ENCODE measurements at places on chromosomes 5 and 9.

DNA sequence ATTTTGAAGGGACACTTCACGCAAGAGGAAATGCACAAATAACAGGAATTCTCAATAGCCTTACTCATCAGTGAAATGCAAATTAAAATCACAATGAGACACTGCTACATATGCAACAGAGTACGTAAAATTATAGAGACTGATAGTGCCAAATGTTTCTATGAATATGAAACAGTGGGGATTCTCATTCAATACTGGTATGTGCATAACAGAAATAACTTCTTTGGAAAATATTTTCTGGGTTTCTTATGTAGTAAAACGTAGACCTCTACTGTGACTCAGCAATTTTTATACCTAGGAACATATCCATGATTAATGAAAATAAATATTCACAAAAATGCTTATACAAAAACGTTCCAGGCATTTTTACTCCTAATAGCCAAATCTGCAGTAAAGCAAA, 1625.2 kb downstream of the MAT2B start:
- no peak for DNase-seq

DNA sequence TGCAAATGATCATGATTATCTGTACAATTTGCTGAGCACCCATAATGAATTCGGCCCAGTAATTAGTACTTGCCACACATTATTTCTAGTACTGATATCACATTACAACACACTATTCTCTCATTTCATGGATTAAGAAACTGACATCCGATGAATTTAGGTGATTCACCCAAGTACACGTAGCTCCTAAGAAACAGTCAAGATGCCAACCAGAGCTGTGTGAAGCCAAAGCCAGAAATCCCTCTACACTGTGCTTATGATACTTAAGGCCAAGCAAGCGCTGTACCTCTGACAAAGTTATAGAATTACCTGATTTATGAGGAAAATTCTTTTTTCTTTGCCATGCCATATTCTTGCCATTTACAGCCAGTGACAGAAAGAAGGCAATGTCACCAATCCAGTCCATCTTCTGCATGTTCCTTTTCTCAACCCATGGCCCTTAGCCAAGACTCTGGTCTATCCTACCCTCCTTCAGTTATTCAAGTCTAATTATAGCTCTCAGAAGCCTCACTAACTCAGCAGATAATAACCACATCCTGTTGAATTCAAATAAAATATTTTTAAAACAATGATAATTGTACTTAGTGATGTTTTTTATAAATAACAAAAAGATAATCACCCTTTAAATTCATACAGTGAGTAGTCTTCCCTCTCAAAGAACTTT, 74.3 kb upstream of the PTGER4 start:
- DNase-seq, result no peak

GRCh38 chr5:22567983-22568382, 285.2 kb downstream of the CDH12 start:
- DNase-seq, result no peak

- no peak for DNase-seq
Measured at GRCh38 chr9:110880189-110880588, 158.1 kb downstream of the LPAR1 start.

DNA sequence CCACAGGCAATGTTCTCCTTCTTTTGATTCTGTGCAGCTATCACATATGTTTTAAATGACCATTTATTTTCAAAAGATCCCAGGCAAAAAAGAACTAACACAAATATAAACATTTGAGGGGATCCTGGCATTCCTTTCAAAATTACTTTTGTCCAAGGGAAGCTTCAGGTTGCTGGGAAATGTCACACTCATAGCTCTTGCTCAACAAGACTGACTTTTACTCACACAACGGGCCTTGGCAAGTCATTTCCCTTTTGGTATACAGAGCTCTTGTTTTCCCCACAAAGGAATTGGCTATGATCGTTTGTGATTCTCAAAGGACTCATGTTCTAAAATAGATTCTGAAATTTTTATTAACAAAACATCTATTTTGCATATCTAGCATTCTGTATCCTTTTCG, 4.5 kb upstream of the PALM2AKAP2 start:
- peak; percentile 20 for DNase-seq

- no peak for DNase-seq
Measured at GRCh38 chr5:45596320-45596719, 99.9 kb downstream of the HCN1 start.

GRCh38 chr5:116032094-116032517, at the start of gene ARL14EPL:
Gene ARL14EPL, plus strand, starts transcription at chr5:116032472. Its CDS starts 18,994 bp downstream, at chr5:116051466.
- peak; percentile 1 for DNase-seq

GRCh38 chr9:86069206-86069869, 30.0 kb downstream of the GOLM1 start:
- DNase-seq, result no peak

GRCh38 chr5:90956511-90957097, 398.0 kb downstream of the ADGRV1 start:
- no peak for DNase-seq

DNA sequence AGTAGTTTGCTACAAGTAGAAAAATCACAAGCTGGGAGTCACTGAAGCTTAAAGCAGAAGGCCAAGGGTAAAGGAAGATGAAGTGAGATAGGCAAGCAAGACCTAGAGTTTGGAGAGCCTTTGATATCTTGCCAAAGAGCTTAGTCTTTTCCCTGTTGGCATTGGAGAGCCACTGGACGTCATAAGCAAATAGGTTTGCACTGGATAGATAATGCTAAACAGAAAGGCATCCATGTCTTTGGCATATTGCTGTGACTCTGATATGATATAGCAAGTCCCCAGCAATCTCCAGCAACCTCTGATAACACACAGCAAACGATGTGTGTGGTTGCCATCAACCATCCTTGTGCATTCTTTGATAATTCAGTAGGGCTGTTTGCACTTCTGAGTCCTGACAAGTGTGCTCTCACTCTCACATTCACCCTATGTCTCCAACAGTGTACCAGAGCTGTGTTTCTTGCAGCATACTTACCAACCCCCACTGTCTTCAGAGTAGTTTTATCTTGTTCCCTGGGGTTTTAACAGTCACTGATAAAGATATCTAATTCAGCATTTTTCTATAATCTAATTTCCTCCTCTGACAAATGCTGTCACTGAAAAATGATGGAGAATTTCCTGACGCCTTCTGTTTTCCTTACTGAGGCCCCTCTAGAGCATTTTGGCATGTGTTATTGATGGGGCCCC, 16.9 kb upstream of the FREM1 start:
- DNase-seq, result no peak

GRCh38 chr9:87336407-87336806, 161.3 kb upstream of the DAPK1 start:
- DNase-seq, result no peak

GRCh38 chr9:126534431-126535186, 79.1 kb upstream of the LMX1B start:
- no peak for DNase-seq

DNA sequence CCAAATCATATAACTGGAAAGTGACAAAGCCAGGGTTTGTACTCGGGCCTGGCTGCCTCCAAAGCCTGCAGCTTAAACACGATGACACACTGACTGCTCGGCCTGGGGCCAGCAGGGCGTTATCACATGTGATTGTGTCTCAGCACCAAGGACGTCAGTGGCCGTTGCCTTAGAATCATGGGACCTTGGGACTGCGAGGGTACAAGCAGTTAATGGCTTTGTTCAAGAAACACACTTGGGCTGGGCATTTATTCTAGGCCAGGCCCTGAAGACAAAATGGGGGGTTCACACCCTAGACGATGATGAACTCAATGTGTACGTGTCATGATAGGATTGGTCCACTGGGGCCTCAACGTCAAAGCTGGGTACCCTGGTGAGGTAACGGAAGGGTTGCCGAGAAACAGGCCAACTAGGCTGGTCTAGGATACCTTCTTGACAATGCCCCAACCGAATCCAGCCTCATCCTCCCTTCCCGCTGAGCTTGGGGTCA, 13.0 kb downstream of the SH3PXD2B start:
- DNase-seq, result no peak

DNA sequence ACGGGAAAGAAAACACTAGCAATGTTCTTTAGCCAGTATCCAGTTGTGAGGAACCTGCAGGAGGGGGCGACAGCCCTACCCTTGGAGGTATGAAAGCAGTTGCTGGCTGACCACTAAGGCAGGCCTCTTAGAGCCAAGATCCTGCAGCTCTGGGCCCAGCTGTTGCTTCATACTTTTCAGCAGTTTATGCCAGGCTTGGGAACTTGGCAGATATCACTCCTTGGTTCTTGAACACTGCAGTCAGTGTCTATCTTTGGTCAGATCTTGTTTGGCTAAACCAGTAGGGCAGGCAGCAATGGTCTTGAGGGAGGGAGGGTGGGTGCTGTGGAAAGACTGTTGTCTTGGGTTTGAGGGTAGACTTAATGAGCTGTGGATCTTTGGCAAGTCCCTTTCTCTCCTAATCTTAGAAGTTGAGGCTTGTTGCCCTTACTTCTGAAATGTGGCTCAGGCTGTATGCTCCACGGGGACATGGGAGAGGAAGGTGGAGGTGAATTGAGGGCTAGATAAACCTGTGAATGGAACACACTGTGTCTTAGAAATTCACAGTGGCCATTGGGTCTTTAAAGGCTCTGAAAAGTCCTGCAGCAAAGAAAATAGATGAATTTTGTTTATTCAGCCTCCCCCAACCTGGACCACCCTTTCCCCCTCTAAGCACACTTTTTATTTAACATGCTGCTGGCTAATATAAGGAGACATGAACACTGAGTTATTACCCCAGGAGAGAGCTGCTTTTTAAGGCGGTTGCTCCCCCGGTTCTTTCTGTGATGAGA, 37.5 kb downstream of the ZNF618 start:
- no peak for DNase-seq

GRCh38 chr9:14451949-14452348, 138.0 kb upstream of the NFIB start:
- DNase-seq, result no peak

GRCh38 chr5:161562446-161562845, 15.9 kb upstream of the GABRB2 start:
- no peak for DNase-seq

- DNase-seq, result no peak
Measured at GRCh38 chr9:89496645-89497256, 1.2 kb downstream of the SEMA4D start.

GRCh38 chr5:91189480-91190313, 193.4 kb downstream of the ARRDC3 start:
- DNase-seq, result no peak

DNA sequence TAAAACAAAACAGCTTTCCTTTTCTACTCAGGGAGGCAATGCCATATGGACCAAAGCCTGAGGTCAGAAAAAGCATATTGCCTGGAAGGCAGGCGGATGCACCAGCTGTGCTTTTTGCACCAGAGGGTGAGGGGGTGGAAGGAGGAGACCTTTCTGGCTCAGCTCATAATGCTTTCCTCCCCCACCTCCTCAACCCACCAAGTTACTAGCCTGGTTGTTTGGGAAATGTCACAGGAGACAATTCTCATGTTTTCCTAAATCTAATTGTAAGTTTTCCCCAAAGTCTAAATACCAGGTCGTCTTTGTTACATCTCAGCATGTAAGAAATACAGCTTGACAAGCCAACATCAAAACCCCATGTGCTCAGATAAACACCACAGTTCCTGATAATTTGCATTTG, 72.6 kb upstream of the DMRTA1 start:
- DNase-seq, result no peak

DNA sequence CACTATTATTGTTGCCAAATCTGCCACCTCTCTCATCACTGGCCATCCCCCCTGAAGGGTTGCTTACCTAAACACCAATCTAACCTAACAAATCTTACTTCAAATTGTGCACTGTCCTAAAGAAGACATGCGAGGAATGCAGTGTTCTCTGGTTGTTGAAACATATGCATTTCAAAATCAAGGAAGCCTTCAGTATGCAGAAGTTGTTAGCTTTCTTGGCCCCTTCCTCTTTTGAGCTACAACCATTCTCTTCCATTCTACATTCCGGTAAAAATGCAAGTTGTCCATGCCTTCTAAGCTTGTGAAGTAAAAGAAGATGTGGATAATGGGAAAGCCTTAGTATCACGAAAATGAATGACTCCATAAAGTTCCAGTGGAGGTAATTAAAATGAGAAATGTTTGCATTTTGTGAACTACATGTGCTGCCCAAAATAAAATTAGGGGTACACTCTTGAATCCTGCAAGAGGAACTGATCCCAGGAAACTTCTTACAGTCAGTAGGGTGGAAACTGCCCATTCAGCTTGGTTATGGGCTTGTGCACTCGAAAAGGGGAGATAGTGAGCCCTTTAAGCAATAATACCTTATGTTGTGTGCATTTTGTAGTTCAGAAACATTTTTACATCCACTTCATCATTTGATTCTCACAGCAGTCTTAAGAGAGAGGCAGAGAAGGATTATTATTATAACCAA, 77.6 kb upstream of the ADRB2 start:
- DNase-seq, result no peak

DNA sequence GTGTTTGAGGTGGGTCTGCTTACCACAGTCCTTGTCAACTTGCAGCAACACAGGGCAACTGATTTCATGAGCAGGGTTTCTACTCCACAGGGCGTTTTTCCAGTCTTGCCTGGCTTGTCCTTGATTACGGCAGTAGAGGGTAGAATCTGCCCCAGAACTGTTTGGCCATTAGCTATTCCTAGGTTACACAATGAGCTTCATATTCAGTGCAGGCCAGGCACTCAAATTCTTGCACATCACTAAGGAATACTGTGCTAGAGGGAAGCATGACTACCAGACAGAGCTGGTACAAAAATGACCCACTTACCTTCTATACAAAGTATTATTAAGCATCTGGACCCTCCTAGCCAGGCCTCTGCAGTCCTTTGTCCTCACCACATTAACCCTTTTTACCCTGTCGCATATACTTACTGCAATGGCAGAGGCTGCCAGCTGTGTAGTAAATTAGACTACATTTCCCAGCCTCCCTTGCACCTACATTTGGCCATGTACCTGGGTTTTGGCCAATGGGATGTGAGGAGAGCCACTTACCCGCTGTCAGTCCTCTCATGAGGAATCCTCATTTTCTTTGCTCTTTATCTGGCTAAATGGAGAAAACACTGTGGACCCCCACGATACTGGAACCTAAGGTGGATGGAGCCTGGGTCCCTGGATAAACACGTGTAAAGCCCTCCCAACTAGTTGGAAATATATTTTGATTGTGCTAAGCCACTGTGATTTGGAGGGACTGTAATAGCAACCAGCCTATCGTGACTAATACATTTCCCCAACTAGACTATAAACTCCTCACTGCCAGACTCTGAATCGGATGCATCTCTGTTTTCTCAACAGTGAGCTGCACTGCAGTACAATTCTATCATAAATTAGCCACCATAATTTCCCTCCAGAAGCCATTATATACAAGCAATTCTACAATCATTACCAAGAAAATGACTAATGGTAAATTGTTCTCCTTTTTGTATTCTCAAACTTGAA, 218.7 kb downstream of the GLIS3 start:
- DNase-seq, result no peak

GRCh38 chr9:20714442-20715415, 30.7 kb downstream of the FOCAD start:
- no peak for DNase-seq

Data from epithelial cell of prostate (primary cell).